Naive thymus-derived CD8-positive, alpha-beta T cell (primary cell): ENCODE measurements at places on chromosomes 3 and 15. TPM values are rescaled to one million over a fixed set of nuclear protein-coding genes. Genes with fewer than 3 reads are reported as not detected.
A peak's percentile ranks its signal among the peaks of the same experiment; 100 is the strongest.

GRCh38 chr15:80923668-80924067 lies 66.0 kb downstream of the MESD start:
- no peak overlapping the region for H3K4me3 ChIP-seq
- no peaks in the 10 kb centered on the region for H3K27me3 ChIP-seq
- H3K4me1 ChIP-seq = peaks cover 21% of the 10 kb centered on the region
- no peak for DNase-seq

DNA sequence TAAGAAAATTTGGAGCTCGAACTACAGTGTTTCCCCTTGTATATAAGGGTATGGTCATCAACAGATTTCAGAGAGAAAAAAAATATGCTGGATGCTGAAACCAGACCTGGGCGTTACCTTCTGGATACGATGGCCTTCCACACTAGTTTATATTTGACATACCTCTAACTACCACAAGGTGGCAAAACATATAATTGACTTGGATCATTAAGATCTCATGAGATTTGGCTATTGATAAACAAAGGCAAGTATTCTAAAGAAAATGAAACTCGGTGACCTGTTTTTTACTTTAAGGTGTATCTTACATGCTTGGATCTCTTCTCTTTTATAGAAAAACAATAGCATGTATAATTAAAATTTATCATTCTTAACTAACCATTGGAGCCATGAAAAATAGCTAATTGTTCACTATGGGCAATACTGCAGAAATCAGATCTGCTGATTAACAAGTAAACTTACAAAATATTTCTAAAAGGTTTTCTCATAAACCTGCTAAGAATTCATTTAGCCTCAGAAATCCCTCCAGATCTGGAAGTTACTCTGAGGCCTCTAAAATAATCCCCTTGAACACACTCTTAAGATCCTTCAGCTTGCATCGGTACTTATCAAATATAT lies 300.6 kb upstream of the KCNH8 start:
- H3K36me3 ChIP-seq = no peaks in the 10 kb centered on the region
- no peak for DNase-seq
- peaks cover 10% of the 10 kb centered on the region for H3K4me1 ChIP-seq
- H3K4me3 ChIP-seq = no peak overlapping the region
- H3K27ac ChIP-seq = no peak overlapping the region

Gene CNOT10
- polyA plus RNA-seq = 27.3 TPM

- peaks cover 76% of the 10 kb centered on the region for H3K4me1 ChIP-seq
- H3K4me3 ChIP-seq = no peak overlapping the region
- peak overlapping the region; percentile 33 for H3K27ac ChIP-seq
- no peaks in the 10 kb centered on the region for H3K27me3 ChIP-seq
- H3K36me3 ChIP-seq = peaks cover 8% of the 10 kb centered on the region
- DNase-seq = no peak
Observed at GRCh38 chr3:71109977-71110285, 473.6 kb downstream of the FOXP1 start.

DNA sequence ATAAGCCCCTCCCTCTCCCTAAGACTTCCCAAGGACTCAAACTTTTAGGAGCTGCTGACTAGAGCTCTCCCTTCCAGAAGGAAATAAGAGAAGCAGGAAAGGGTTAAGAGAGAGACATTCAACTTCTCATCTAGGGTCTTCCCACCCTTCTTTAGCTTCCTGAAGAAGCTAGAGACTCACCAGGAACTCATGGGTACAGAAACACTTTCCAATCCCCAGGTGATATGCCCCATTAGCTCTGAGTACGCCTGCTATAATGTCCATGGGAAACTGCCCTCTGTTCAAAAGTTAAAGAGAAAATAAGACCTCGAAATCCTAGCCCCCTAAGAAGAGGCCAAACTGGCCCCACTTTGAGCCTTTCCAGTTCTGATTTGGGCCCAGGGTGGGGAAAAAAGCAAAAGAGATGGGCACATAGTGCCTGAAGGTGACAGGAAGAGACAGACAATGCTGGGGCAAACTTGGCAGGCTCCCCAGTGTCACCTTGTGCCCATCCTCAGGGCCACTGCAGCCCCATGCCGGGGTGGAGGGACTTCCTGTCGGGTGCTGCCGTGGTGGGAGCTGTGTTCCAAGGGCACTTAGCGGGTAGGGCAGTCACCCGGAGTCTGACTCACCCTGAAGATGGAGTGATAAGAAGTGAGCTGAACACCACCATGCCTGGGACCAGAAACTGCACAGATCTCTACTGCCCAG lies 29.5 kb downstream of the CCDC12 start:
- H3K4me3 ChIP-seq = peak overlapping the region; percentile 77
- H3K27ac ChIP-seq = peak overlapping the region; percentile 95
- H3K36me3 ChIP-seq = peaks cover 3% of the 10 kb centered on the region

- DNase-seq = no peak
- peaks cover 8% of the 10 kb centered on the region for H3K27me3 ChIP-seq
- H3K36me3 ChIP-seq = no peaks in the 10 kb centered on the region
- no peak overlapping the region for H3K27ac ChIP-seq
- no peaks in the 10 kb centered on the region for H3K4me1 ChIP-seq
- no peak overlapping the region for H3K4me3 ChIP-seq
Observed at GRCh38 chr3:55742832-55743136, 255.7 kb upstream of the WNT5A start.

Gene CLDN16
- not detected for polyA plus RNA-seq

DNA sequence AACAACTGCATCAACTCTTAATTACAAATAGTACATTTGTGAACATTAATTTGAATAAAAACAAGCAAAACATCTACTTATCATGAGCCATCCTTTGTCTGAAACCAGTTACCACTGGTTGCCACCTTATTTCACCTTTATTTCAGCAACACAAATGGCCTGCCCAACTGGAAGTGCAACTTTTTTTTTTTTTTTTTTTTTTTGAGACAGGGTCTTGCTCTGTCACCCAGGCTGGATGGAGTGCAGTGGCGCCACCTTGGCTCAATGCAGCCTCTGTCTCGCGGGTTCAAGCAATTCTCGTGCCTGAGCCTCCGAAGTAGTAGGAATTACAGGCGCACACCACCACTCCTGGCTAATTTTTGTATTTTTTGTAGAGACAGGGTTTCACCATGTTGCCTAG lies 13.1 kb downstream of the WDR82 start:
- H3K36me3 ChIP-seq = peaks cover 69% of the 10 kb centered on the region
- no peak overlapping the region for H3K4me3 ChIP-seq
- peaks cover 74% of the 10 kb centered on the region for H3K4me1 ChIP-seq
- H3K27ac ChIP-seq = peak overlapping the region; percentile 89
- no peaks in the 10 kb centered on the region for H3K27me3 ChIP-seq

DNA sequence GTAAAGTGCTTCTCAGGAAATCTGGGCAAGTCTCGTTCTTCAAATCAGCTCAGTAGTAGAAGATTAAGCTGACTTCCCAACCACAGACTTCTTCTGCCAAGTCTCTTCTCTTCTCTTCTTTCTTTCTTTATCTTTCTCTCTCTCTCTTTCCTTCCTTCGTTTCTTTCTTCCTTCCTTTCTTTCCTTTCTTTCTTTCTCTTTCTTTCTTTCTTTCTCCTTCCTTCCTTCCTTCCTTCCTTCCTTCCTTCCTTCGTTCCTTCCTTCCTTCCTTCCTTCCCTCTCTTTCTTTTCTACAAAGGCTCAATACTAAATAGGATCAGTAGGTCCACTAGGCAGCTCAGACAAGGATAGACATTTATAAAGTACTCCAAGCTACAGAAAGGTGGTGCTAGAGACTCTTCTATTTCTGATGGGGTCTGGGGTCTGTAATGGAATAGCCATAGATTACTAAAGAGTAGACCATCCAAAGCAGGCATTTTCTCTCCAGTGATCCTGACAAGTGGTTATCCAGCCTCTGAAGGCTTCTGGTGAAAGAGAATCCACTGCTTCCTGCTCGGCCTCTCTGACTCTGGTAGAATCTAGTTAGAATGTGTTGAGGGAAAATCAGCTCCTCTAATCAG lies 100.8 kb downstream of the TPRG1 start:
- H3K4me1 ChIP-seq = peaks cover 25% of the 10 kb centered on the region
- H3K27me3 ChIP-seq = no peaks in the 10 kb centered on the region
- H3K36me3 ChIP-seq = no peaks in the 10 kb centered on the region

- DNase-seq = peak; percentile 79
- peaks cover 12% of the 10 kb centered on the region for H3K4me1 ChIP-seq
- H3K36me3 ChIP-seq = peaks cover 15% of the 10 kb centered on the region
- H3K4me3 ChIP-seq = peak overlapping the region; percentile 1
- H3K27ac ChIP-seq = peak overlapping the region; percentile 93
Observed at GRCh38 chr3:143529018-143529478, 319.2 kb downstream of the SLC9A9 start.

Gene PRTG
- not detected for polyA plus RNA-seq

DNA sequence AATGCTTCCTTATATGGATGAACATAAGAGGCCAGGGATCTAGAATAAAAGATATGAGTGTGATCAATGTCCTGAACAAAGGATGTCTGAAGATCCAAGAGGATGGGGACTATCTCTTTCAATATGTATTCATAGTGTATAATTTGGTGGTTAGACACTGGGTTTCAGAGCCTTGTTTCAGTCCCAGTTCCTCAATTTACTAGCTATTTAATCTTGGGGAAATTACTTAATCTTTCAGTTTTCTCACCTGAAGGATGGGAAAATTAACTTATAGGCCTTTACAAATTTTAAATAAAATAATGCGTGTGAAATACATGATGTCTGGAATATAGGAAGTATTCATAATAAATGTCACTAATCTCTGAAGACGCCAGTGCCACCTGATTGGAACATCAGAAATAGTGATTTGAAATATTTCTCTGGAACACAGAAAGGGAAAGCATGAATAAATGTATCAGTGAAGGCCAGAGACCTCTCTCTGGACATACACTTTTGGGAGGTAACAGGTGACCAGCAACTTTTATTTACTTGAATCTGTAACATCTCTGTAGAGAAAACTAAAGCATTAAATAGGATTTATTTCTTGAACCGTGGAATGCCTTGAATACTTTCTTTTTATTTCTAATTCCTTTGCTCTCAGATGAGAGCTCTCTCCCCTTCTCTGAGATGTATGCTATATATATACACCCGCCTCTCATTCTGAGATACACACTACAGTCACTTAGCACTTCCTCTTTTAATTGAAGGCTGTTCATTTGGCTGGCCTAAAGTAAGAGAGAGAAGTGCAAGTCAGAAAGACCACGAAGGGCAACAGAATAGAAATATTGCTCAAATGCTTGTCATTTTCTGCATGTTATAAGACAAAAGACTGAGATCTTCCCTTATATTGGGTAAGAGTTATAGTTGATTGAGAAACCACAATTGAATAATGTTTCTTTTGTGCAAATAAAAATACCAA lies 407.1 kb downstream of the LSAMP start:
- no peaks in the 10 kb centered on the region for H3K4me1 ChIP-seq
- no peaks in the 10 kb centered on the region for H3K36me3 ChIP-seq
- H3K4me3 ChIP-seq = no peak overlapping the region
- no peaks in the 10 kb centered on the region for H3K27me3 ChIP-seq
- no peak overlapping the region for H3K27ac ChIP-seq

GRCh38 chr3:106168962-106169750 lies 300.3 kb upstream of the CBLB start:
- no peak overlapping the region for H3K27ac ChIP-seq
- H3K36me3 ChIP-seq = no peaks in the 10 kb centered on the region
- no peak for DNase-seq
- H3K27me3 ChIP-seq = no peaks in the 10 kb centered on the region
- H3K4me3 ChIP-seq = no peak overlapping the region
- H3K4me1 ChIP-seq = peaks cover 33% of the 10 kb centered on the region

Gene ZIC4
- not detected for polyA plus RNA-seq

- DNase-seq = no peak
- H3K36me3 ChIP-seq = peaks cover 5% of the 10 kb centered on the region
- no peak overlapping the region for H3K4me3 ChIP-seq
- H3K4me1 ChIP-seq = peaks cover 16% of the 10 kb centered on the region
- H3K27me3 ChIP-seq = no peaks in the 10 kb centered on the region
Observed at GRCh38 chr3:47086071-47086470, 77.8 kb downstream of the SETD2 start.

DNA sequence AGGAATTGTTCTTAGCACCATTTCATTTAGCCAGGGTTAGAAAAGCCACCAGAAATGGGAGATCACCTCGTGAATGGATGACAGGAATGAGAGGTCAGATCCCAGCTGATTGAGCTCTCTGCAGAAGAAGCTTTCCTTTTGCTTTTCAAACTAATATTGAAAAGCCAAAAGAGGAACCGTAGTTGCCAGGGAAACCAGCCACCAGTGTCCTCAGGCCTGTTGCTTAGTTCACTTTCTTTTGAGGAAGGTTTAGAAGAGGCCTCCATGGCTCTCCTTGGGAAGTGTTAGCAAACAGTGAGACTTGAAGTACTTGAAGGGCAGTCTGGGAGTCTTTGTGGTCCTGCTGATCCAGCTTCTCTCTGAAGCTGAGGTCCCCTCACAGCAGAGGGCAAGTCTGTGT lies 7.4 kb upstream of the CCK start:
- peaks cover 20% of the 10 kb centered on the region for H3K27me3 ChIP-seq
- no peaks in the 10 kb centered on the region for H3K4me1 ChIP-seq
- no peak for DNase-seq
- no peak overlapping the region for H3K27ac ChIP-seq

Gene TRIM42
- not detected for polyA plus RNA-seq

- peaks cover 4% of the 10 kb centered on the region for H3K27me3 ChIP-seq
- no peak overlapping the region for H3K27ac ChIP-seq
- H3K4me3 ChIP-seq = no peak overlapping the region
- no peaks in the 10 kb centered on the region for H3K36me3 ChIP-seq
- H3K4me1 ChIP-seq = no peaks in the 10 kb centered on the region
- no peak for DNase-seq
Observed at GRCh38 chr3:157573780-157574378, 70.7 kb upstream of the VEPH1 start.

Gene TM4SF4
- not detected for polyA plus RNA-seq

- H3K27ac ChIP-seq = peak overlapping the region; percentile 9
- peaks cover 79% of the 10 kb centered on the region for H3K27me3 ChIP-seq
- H3K36me3 ChIP-seq = peaks cover 2% of the 10 kb centered on the region
- peak; percentile 51 for DNase-seq
Observed at GRCh38 chr3:138935863-138936740, 10.8 kb downstream of the FOXL2 start.

Gene CD96
- 291 TPM for polyA plus RNA-seq

- no peak overlapping the region for H3K27ac ChIP-seq
- H3K36me3 ChIP-seq = no peaks in the 10 kb centered on the region
- H3K27me3 ChIP-seq = peaks cover 19% of the 10 kb centered on the region
- H3K4me3 ChIP-seq = no peak overlapping the region
- H3K4me1 ChIP-seq = no peaks in the 10 kb centered on the region
- no peak for DNase-seq
Observed at GRCh38 chr3:59106085-59106648, 56.3 kb upstream of the CFAP20DC start.

Gene FANCD2OS
- polyA plus RNA-seq = not detected

- no peak for DNase-seq
- H3K4me1 ChIP-seq = no peaks in the 10 kb centered on the region
- peaks cover 13% of the 10 kb centered on the region for H3K36me3 ChIP-seq
- no peak overlapping the region for H3K27ac ChIP-seq
- no peaks in the 10 kb centered on the region for H3K27me3 ChIP-seq
Observed at GRCh38 chr3:11437506-11437905, 165.3 kb downstream of the ATG7 start.
